Pancreas (tissue), 10 donors: ENCODE measurements at places on chromosomes 3 and 15. TPM values are rescaled to one million over a fixed set of nuclear protein-coding genes. Genes with fewer than 3 reads are reported as not detected.

ACOX2 gene
- 5.6 TPM for total RNA-seq

DNA sequence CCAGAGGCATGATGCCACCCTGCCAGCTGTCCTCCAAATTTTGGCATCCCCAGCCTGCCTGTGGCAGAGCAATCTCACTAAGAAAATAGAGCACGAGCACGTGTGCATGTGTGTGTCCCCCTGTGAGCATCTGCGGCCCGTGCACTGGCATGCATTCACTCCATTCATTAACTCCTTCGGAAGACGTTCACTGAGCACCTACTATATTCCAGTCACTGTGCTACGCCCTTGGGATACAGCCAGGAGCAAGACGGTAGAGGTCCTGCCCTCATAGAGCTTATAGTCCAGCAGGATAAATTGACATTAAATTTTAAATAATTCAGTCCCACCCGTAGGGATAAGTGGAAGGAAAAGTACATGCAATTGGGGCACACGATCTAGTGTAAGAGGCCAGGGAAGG is 40.0 kb upstream of the HES1 start:
- H3K4me3 ChIP-seq = no peak overlapping the region
- peak overlapping the region; percentile 74 for H3K27ac ChIP-seq
- H3K36me3 ChIP-seq = no peaks in the 10 kb centered on the region
- H3K4me1 ChIP-seq = peaks cover 36% of the 10 kb centered on the region

CAV3 gene
- not detected for total RNA-seq

GRCh38 chr15:89115547-89115946 is 27.3 kb downstream of the ABHD2 start:
- H3K36me3 ChIP-seq = no peaks in the 10 kb centered on the region
- peak overlapping the region; percentile 94 for H3K27ac ChIP-seq
- DNase-seq = peak; percentile 81
- H3K4me1 ChIP-seq = peaks cover 82% of the 10 kb centered on the region
- H3K4me3 ChIP-seq = no peak overlapping the region

- DNase-seq = no peak
- H3K4me3 ChIP-seq = no peak overlapping the region
- no peak overlapping the region for H3K27ac ChIP-seq
- H3K36me3 ChIP-seq = no peaks in the 10 kb centered on the region
These were observed 505.1 kb downstream of the CNTN4 start for GRCh38 chr3:2603692-2604289.

- H3K27ac ChIP-seq = no peak overlapping the region
- no peaks in the 10 kb centered on the region for H3K36me3 ChIP-seq
- no peak overlapping the region for H3K4me3 ChIP-seq
These were observed 129.4 kb downstream of the LPP start for GRCh38 chr3:188283347-188283746.

ST3GAL6 gene
- total RNA-seq = 6.5 TPM

DNA sequence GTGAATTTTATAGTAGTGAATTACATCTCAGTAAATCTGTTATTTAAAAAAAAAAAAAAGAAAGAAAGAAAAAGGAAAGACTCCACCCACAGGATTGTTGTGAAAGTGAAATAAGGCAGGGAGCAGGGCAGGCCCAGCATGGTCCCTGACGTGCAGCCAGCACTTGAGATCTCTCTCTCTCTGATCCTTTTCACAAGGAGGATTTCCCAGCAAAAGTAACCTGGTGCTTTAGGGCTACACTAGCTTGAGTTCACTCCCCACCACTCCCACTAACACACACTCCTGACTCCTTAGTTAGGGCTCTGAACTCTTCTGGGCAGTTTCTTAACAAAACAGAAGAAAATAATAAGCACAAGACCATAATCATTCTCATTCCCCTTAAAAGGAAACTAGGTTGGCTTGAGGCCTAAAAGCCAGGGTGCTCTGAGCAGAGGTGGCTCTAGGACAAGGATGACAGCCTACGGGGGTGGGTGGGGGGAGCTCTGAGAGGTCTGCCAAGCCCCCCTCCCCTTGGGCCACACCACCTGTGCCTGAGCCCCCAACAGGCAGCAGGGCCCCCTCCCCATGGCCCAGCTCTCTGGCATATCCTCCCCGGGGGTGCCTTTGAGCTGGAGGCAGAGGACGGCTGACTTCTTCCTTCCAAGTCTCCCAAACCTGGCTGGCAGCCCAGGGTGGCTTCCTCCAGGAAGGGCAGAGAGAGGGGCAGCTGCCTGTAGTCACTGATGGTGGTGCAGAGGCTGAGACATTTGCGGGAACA is 856 bp downstream of the TMEM40 start:
- no peaks in the 10 kb centered on the region for H3K36me3 ChIP-seq
- DNase-seq = no peak
- no peaks in the 10 kb centered on the region for H3K27me3 ChIP-seq
- H3K4me1 ChIP-seq = no peaks in the 10 kb centered on the region
- no peak overlapping the region for H3K27ac ChIP-seq

- no peaks in the 10 kb centered on the region for H3K27me3 ChIP-seq
- no peaks in the 10 kb centered on the region for H3K4me1 ChIP-seq
- H3K4me3 ChIP-seq = no peak overlapping the region
- no peak overlapping the region for H3K27ac ChIP-seq
- DNase-seq = no peak
These were observed 16.9 kb upstream of the MORF4L1 start for GRCh38 chr15:78855746-78856145.

GPR62 gene
- total RNA-seq = 0.09 TPM

LMOD3 gene
- not detected for total RNA-seq

TMEM87A gene
- 32.1 TPM for total RNA-seq

DNA sequence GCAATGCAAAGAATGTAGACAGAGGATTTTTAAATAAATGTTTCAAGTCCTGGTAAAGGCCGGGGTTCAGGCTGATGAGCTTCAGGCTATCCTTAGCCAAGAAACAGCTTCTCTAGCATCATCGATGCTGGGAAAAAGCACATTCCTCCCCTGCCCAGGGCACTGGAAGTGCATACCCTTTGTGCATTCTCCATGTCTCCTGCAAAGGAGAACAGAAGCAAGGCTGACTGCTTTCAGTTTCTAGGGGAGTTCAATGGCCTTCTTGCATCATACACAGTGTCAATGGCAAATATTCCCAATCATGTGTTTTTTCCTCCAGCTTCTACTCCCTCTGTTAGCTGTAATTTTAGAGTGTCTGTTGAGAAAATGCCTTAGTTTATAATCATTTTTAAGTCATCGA is 59.9 kb downstream of the GPR176 start:
- H3K36me3 ChIP-seq = no peaks in the 10 kb centered on the region
- H3K27ac ChIP-seq = no peak overlapping the region
- no peaks in the 10 kb centered on the region for H3K27me3 ChIP-seq
- no peak overlapping the region for H3K4me3 ChIP-seq
- H3K4me1 ChIP-seq = no peaks in the 10 kb centered on the region
- DNase-seq = no peak

SH3GL3 gene
- total RNA-seq = 0.73 TPM

DNA sequence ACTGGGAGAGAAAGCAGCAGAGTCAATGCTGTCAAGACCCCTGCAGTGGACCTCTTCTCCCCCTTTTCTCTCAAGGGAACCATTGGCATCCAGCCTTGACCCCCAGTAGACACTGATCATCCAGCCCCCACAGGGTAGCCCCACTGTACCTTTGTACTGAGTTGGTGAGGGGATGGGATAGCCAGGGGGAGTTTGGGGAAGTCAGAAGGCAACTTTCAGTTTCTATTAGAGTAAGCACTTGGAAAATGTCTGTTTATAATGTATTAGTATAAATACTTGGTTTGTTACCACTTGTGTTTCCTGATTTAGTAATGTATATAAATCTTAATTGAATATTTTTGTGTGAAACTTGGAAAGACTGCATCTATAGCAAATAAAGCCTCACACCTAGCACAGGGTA is 25.0 kb downstream of the DAG1 start:
- no peak overlapping the region for H3K4me3 ChIP-seq
- no peak overlapping the region for H3K27ac ChIP-seq
- peaks cover 26% of the 10 kb centered on the region for H3K4me1 ChIP-seq

DNA sequence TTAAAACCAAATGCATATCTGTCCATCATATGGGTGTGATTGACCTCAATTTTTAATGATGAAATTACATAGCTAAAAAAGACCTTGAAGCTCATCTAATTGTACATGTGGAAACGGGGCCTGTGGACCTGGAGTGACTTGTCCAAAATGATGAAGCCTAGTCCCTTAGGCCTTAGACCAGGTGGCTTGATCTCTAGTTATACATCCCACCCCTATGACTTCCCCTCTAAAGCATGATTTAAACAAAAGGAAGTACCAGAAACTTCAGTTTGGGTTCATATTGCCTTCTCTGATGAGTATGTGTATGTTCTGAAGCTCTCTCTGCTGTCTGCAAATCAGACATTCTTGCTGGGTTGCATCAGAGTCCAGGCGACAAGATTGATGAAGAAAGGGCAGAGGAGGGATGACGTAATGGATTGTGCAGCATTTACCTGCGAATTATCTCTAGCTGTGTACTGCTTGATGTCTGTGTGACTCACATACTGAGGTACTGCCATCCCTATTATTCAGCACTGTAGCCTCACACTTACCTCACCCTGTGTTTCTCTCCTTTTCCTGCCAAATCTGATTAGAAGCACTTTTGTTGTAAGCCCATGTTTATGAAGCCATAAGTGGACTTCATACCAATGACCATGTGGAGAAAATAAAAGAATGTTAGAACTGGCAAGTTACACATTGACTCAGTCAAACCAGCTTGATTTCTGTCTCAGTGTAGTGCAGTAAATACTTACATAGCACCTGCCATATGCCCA is 111.5 kb downstream of the FILIP1L start:
- no peak overlapping the region for H3K4me3 ChIP-seq
- H3K4me1 ChIP-seq = peaks cover 12% of the 10 kb centered on the region
- no peaks in the 10 kb centered on the region for H3K36me3 ChIP-seq
- no peaks in the 10 kb centered on the region for H3K27me3 ChIP-seq
- peak; percentile 46 for DNase-seq

- H3K4me1 ChIP-seq = no peaks in the 10 kb centered on the region
- no peaks in the 10 kb centered on the region for H3K27me3 ChIP-seq
- no peak for DNase-seq
- no peaks in the 10 kb centered on the region for H3K36me3 ChIP-seq
- H3K4me3 ChIP-seq = no peak overlapping the region
These were observed 495.6 kb downstream of the IL5RA start for GRCh38 chr3:2614578-2614977.

- no peaks in the 10 kb centered on the region for H3K36me3 ChIP-seq
- H3K4me3 ChIP-seq = no peak overlapping the region
- H3K27ac ChIP-seq = no peak overlapping the region
These were observed 157.7 kb upstream of the TGFBR2 start for GRCh38 chr3:30448450-30449289.

GRCh38 chr3:133994166-133994890 is 35.4 kb downstream of the SLCO2A1 start:
- DNase-seq = no peak
- no peak overlapping the region for H3K27ac ChIP-seq
- no peaks in the 10 kb centered on the region for H3K4me1 ChIP-seq
- H3K36me3 ChIP-seq = no peaks in the 10 kb centered on the region

- no peaks in the 10 kb centered on the region for H3K36me3 ChIP-seq
- no peak overlapping the region for H3K4me3 ChIP-seq
- peaks cover 9% of the 10 kb centered on the region for H3K27me3 ChIP-seq
- H3K27ac ChIP-seq = no peak overlapping the region
- no peak for DNase-seq
These were observed 9.0 kb downstream of the GMNC start for GRCh38 chr3:190853464-190853863.

DNA sequence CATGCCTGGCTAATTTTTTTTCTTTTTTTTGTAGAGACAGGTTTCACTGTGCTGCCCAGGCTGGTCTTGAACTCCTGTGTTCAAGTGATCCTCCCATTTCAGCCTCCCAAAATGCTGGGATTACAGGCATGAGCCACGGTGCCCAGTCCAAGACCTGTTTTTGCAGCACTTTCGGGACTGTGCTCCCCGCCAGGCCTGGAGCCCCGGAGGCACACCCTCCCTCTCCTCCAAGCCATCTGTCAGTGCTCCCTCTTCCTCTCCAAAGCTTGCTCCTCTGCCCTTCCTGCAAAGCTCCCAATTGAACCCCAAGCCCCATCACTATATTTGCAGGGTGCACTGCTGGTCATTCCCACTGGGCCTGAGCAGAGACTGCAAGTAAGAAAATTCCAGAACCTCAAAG is 98.1 kb downstream of the CORO2B start:
- DNase-seq = no peak
- no peak overlapping the region for H3K27ac ChIP-seq
- no peaks in the 10 kb centered on the region for H3K36me3 ChIP-seq
- no peaks in the 10 kb centered on the region for H3K4me1 ChIP-seq
- no peaks in the 10 kb centered on the region for H3K27me3 ChIP-seq

DNA sequence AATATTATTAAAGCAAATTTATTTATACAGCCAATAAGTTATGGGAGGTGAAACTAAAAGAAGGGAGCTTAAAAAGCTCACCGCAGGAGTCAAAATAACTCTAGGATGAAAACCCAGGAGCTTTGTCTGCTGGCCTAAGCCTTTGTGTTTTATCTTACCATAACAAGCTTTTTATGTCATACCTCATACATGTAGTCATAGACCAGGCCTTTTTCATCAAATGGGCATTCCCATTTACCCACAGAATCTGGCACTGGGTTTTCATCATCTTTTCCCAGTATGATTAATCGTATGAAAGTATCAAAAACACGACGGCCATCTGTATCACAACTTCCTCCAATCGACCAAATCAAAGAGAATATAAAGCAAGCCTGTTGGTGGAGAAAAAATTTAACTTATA is 122.8 kb downstream of the DNAH12 start:
- no peak overlapping the region for H3K27ac ChIP-seq
- H3K4me1 ChIP-seq = no peaks in the 10 kb centered on the region
- no peak overlapping the region for H3K4me3 ChIP-seq
- no peaks in the 10 kb centered on the region for H3K27me3 ChIP-seq

PLSCR2 gene
- total RNA-seq = 0.60 TPM

SERPINI1 gene
- total RNA-seq = 23.4 TPM

DNA sequence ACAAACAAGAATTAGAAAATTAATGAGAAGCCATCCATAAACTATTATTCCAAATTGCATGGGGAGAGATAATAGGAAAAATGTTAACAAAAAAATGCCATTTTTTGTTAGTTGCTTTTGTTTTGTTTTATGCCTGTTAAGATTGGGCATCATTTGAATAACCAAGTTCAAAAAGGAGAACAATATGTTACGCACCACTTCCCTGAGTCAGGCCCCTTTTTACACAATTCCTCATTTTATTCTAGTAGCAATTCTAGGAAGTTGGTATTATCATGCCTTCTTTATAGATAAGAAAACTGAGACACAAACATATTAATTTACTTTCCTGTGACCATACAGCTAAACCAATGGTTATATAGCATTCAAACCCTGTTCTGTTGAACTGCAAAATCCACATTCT is 736.9 kb upstream of the CCDC54 start:
- no peak overlapping the region for H3K4me3 ChIP-seq
- no peak for DNase-seq
- no peaks in the 10 kb centered on the region for H3K4me1 ChIP-seq

CD200 gene
- total RNA-seq = 4.8 TPM
